ENCODE measurements at places on chromosomes 11 and 22.

GRCh38 chr22:38180841-38181452 is 683 bp downstream of the PLA2G6 start:
- DNase-seq: no peak

GRCh38 chr11:14643697-14644225 is at the start of gene PDE3B:
TSS of gene PDE3B (plus strand) at chr11:14643804. CDS start at chr11:14644076, 272 bp downstream.
- DNase-seq: peak; percentile 47

- no peak for DNase-seq
These were observed 257.5 kb downstream of the TMEM135 start for GRCh38 chr11:87295237-87295636.

- DNase-seq: no peak
These were observed 442 bp downstream of the PELI3 start for GRCh38 chr11:66467034-66467659.

DNA sequence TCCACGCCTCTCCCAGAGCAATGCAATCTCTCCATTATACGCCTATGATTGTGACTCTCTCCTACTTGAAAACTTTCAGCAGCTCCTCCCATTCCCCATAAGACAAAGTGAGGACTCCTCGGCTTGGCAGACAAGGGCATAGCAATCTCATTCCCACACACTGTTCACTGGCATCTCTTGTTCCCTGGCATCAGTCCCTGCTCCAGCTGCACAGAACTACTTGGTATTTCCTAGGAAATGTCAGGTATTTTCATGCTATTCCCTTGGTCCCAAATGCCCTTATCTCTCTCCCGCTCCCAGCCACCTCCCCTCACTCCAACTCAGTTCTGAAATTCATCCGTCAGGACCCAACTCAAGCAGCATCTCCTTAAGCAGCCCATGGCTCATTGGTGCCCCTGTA is 28.4 kb downstream of the TMPRSS5 start:
- DNase-seq: no peak

- DNase-seq: no peak
These were observed 5.5 kb downstream of the TOLLIP start for GRCh38 chr11:1303973-1304372.

- no peak for DNase-seq
These were observed 3.2 kb downstream of the TPP1 start for GRCh38 chr11:6615882-6616585.

GRCh38 chr11:61745781-61746441 is 6.5 kb upstream of the MYRF start:
- DNase-seq: no peak

GRCh38 chr11:13338019-13338426 is 60.4 kb downstream of the BMAL1 start:
- no peak for DNase-seq

DNA sequence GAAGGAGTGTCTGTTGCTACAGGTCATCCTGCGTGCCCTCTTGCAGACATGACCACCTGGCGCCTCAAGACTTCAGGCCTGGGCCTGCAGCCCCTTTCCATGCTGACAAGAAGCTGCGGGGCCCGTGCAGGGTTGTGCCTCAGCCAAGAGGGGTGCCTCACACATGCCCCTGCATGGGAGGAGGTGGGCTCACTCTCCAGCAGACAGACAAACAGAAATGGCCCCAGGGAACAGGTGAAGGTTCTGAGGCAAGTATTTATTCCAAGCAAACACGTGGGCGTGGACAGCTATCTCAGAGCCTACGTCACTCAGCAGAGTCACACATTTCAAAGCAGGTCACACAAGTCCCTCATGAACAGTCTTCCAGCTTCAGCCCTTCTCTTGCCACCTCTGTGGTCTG is 5.9 kb upstream of the SYCE3 start:
- DNase-seq: no peak

- DNase-seq: no peak
These were observed 11.4 kb downstream of the SLC35F2 start for GRCh38 chr11:107847184-107847583.

DNA sequence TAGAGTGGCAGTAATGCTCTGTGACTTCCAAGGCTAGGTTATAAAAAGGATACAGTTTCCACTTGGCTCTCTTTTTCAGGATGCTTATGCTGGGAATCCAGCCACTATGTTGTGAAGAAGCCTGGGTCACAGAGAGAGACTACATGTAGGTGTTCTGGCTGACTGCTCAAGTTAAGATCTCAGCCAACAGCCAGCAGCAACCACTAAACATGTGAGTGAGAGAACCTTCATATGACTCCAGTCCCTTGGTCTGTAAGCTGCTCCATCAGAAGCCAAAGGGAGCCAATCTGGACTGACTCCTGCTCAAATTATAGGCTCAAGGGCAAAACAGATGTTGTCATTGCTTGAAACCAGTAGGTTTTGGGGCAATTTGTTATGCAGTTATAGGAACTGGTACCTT is 162.7 kb downstream of the MAML2 start:
- DNase-seq: no peak

DNA sequence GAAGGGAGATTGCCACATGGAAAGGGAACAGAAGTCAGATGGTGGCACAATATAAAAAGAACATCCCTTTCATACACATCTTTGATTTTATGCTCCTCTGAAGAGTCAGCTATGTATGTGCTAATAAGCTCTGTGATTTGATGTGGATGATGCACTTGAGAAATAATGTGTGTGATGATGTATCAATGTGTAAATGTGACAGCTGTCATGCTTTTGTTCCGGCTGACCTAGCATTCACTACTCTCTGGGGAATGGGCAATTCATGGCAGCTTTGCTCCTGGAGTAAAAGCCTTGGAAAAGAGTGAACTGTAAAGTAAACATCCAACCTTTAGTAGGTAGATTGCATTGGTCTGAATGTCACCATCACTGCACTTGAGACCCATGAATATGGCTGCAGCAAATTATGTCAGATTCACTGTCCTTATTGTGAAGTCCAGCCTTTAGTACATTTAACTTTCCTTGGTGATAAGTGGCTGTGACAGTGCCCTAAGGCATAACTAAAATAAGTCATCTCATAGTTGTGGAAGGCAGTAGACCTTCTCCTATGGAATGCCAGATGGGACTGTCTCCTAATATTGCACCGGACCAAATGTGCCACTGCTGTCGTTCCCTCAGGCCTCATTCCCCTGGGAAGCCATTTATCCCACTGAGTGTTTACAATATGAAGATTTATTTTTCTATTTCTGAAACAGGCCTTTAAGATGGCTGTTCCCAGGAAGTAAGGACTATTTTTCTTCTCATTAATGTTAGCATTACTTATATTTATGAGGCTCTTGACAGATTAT is 178.2 kb upstream of the CCDC90B start:
- DNase-seq: no peak

Measured in GF-D8 (cell line).